Lower lobe of right lung (tissue), 2 donors: ENCODE measurements at places on chromosomes 4 and X. TPM values are rescaled to one million over a fixed set of nuclear protein-coding genes. Genes with fewer than 3 reads are reported as not detected.

- H3K27me3 ChIP-seq = no peaks in the 10 kb centered on the region
- H3K4me3 ChIP-seq = no peak overlapping the region
- no peaks in the 10 kb centered on the region for H3K4me1 ChIP-seq
- H3K36me3 ChIP-seq = no peaks in the 10 kb centered on the region
- no peak overlapping the region for H3K27ac ChIP-seq
These were observed 205.0 kb upstream of the PDE5A start for GRCh38 chr4:119833611-119834010.

The MUC7 gene
- total RNA-seq = not detected

GRCh38 chrX:36986231-36986630 lies 21.9 kb upstream of the FAM47C start:
- no peak overlapping the region for H3K27ac ChIP-seq
- H3K36me3 ChIP-seq = no peaks in the 10 kb centered on the region
- H3K4me3 ChIP-seq = peak overlapping the region; percentile 33

GRCh38 chrX:17842769-17843525 lies 18.2 kb downstream of the RAI2 start:
- no peak overlapping the region for H3K27ac ChIP-seq
- H3K4me3 ChIP-seq = no peak overlapping the region
- no peaks in the 10 kb centered on the region for H3K36me3 ChIP-seq
- no peak for DNase-seq
- peaks cover 24% of the 10 kb centered on the region for H3K4me1 ChIP-seq

GRCh38 chrX:153687121-153688039 lies at the start of gene SLC6A8:
Gene SLC6A8, plus strand, starts transcription at chrX:153687926. Its CDS starts 649 bp downstream, at chrX:153688575.
- no peak within 1 kb of the TSS for H3K27ac ChIP-seq
- no peaks in the 10 kb centered on the region for H3K4me1 ChIP-seq
- peak within 1 kb of the TSS; percentile 30 for H3K4me3 ChIP-seq
- DNase-seq = peak; percentile 65
- H3K36me3 ChIP-seq = no peaks in the 10 kb centered on the region

The NSUN7 gene
- 9.2 TPM for total RNA-seq

The PDZD4 gene
- 8.5 TPM for total RNA-seq

- no peaks in the 10 kb centered on the region for H3K27me3 ChIP-seq
- H3K4me3 ChIP-seq = no peak overlapping the region
- H3K27ac ChIP-seq = peak overlapping the region; percentile 64
- peaks cover 28% of the 10 kb centered on the region for H3K4me1 ChIP-seq
These were observed 21.4 kb downstream of the REELD1 start for GRCh38 chr4:146235654-146236177.

DNA sequence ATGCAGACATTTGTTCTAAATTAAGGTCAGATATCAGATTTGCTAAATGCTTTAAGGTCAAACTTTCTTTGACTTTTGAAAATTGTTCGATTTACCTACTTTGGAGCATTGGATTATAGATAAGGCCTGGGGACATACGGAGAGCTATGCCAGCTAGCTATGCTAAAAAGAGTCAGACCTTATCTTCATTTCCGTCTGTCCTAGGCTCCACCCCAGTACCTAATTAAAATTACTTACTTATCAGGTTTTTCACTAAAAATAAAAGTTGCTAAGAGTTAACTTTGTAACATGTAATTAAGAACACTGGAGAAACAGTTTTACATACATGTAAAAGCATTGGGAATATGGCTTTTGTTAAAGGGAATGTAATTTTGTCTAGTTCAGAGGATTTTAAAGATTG lies 7.1 kb upstream of the TMEM35A start:
- no peak overlapping the region for H3K27ac ChIP-seq
- no peak for DNase-seq
- no peak overlapping the region for H3K4me3 ChIP-seq
- no peaks in the 10 kb centered on the region for H3K4me1 ChIP-seq
- no peaks in the 10 kb centered on the region for H3K36me3 ChIP-seq
- H3K27me3 ChIP-seq = no peaks in the 10 kb centered on the region

DNA sequence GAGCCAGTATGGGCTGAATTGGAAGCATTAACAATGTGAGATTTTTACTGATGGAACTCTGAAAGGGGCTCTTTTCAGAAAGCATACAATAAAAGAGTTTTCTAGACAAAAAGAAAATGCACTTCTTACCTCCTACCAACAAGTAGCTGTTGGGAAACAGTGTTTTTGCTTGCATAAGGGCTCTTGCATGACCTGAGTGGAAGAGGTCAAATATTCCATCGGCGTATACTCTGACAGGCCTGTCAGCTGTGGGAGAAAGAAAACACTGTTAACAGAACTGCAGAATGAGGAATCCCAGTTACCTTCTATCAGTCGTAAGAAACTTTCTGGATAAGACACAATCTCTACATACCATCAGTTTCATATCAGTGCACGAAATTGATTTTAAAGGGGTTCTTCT lies 39.5 kb downstream of the PCYT1B start:
- DNase-seq = no peak
- no peaks in the 10 kb centered on the region for H3K27me3 ChIP-seq
- H3K27ac ChIP-seq = no peak overlapping the region
- H3K4me3 ChIP-seq = no peak overlapping the region
- no peaks in the 10 kb centered on the region for H3K4me1 ChIP-seq
- no peaks in the 10 kb centered on the region for H3K36me3 ChIP-seq

- H3K4me3 ChIP-seq = no peak overlapping the region
- no peak overlapping the region for H3K27ac ChIP-seq
- no peaks in the 10 kb centered on the region for H3K27me3 ChIP-seq
- peaks cover 4% of the 10 kb centered on the region for H3K36me3 ChIP-seq
- no peak for DNase-seq
These were observed 19.5 kb downstream of the EFNB1 start for GRCh38 chrX:68848189-68848940.

The LONRF3 gene
- total RNA-seq = 27.6 TPM

- no peaks in the 10 kb centered on the region for H3K27me3 ChIP-seq
- no peaks in the 10 kb centered on the region for H3K36me3 ChIP-seq
- no peaks in the 10 kb centered on the region for H3K4me1 ChIP-seq
- H3K4me3 ChIP-seq = no peak overlapping the region
These were observed 7.4 kb downstream of the PSAPL1 start for GRCh38 chr4:7427361-7427760.

DNA sequence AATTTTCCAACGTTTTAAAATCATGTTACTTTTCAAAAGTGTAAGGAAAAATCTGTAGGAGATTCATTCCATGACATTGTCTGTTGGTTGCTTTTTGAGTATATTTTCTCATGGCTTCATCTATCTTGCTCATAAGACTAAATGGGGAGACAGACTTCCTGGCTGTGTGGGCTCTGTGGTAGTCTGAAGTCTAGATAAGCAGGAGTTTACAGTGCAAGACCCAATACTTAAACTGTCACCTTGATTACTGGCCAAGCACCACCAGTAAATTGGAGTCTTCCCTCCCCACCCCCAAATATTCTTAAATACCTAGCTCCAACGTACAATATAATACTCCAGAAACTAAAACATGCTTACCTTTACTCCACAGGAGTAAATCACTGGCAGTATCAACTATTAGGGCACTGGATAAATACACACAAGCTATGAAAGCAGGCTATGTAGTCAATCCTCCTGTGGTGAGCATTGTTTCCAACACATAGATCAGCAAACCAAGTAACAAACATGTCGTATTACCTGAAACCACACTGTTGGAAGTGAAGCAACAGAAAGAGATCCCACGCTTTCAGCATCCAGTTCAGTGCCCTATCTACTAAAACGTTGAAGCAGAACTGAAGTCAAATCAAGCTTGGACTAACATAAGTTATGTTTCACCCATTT lies 6.2 kb downstream of the HNRNPD start:
- H3K27ac ChIP-seq = no peak overlapping the region
- no peaks in the 10 kb centered on the region for H3K27me3 ChIP-seq
- DNase-seq = no peak
- no peak overlapping the region for H3K4me3 ChIP-seq
- H3K36me3 ChIP-seq = peaks cover 36% of the 10 kb centered on the region
- H3K4me1 ChIP-seq = peaks cover 93% of the 10 kb centered on the region

The ATP8A1 gene
- 84.7 TPM for total RNA-seq

GRCh38 chr4:41169256-41169800 lies 45.0 kb downstream of the APBB2 start:
- H3K27ac ChIP-seq = no peak overlapping the region
- DNase-seq = no peak
- no peaks in the 10 kb centered on the region for H3K27me3 ChIP-seq
- H3K4me3 ChIP-seq = no peak overlapping the region
- H3K4me1 ChIP-seq = peaks cover 5% of the 10 kb centered on the region
- no peaks in the 10 kb centered on the region for H3K36me3 ChIP-seq

The SLC6A14 gene
- total RNA-seq = 45.4 TPM

The CLDN34 gene
- total RNA-seq = 0.50 TPM

The LDOC1 gene
- total RNA-seq = 15.2 TPM

The FAM9B gene
- total RNA-seq = 0.44 TPM

- no peaks in the 10 kb centered on the region for H3K36me3 ChIP-seq
- H3K4me3 ChIP-seq = no peak overlapping the region
- no peak overlapping the region for H3K27ac ChIP-seq
- H3K4me1 ChIP-seq = no peaks in the 10 kb centered on the region
These were observed 58.2 kb downstream of the DCLK2 start for GRCh38 chr4:150136481-150136880.

The RBMX2 gene
- 17.9 TPM for total RNA-seq

The LRBA gene
- 46.2 TPM for total RNA-seq

DNA sequence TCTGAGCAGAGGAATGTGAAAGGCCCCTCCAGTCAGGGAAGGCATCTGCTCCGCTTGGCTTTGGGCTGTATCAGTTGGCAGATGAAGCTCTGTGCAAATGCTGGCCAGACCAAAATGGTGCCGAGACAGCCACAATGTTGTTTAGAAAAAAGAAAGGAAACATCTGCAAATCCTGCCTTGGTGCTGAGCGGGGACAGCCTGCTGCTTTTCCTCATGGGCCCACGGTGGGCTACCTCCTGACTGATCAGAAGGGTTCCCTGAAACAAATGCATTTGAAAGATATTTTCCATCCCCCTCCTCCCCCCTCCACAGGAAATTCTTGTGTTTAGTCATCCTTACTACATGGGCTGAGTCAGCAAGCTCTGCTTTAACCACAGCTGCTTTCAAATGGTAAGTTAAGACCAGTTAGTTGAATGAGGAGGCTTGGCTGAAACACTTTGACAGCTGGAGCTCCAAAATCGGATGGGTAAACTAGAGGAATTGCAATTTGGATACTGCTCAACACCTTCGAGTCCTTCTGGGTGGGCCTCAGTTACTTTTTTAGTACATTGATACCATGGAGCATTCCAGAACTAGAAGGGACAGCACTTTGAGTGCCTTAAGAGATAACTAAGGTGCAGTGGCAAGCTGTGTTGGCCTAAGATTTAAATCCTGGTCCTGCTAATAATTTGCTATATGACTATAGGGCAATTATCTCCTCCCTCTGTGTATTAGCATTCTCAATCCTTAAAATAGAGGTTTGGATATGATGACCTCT lies 36.0 kb downstream of the PLAC1 start:
- DNase-seq = no peak
- peaks cover 12% of the 10 kb centered on the region for H3K4me1 ChIP-seq
- H3K27me3 ChIP-seq = no peaks in the 10 kb centered on the region
- H3K4me3 ChIP-seq = no peak overlapping the region
- no peaks in the 10 kb centered on the region for H3K36me3 ChIP-seq

GRCh38 chrX:48058621-48059295 lies 12.7 kb downstream of the ZNF630 start:
- H3K27me3 ChIP-seq = no peaks in the 10 kb centered on the region
- DNase-seq = no peak
- no peak overlapping the region for H3K4me3 ChIP-seq
- no peak overlapping the region for H3K27ac ChIP-seq

The NEXMIF gene
- total RNA-seq = 0.74 TPM

The CFP gene
- total RNA-seq = 24.8 TPM

DNA sequence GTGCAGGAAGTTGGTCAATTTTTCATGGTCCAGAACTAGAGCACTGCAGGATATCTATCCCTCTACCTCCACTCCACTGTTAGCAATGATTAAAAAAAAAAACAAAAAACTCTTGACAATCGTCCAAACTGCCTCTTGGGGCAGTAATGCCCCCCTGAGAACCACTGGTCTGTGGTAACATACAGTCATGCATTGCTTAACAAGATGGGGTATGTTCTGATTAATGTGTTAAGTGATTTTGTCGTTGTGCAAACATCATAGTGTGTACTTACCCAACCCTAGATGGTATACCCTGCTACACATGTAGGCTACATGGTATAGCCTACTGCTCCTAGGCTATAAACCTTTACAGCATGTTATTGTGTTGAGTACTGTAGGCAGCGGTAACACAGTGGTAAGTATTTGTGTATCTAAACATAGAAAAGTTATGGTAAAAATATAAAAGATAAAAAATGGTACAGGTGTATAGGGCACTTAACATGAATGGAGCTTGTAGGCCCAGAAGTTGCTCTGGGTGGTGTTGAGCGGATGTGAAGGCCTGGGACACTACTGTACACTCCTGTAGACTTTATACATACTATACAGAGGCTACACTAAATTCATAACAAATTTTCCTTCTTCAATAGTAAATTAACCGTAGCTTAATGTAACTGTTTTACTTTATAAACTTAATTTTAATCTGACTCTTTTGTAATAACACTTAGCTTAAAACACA lies 34.1 kb downstream of the ART3 start:
- H3K36me3 ChIP-seq = peaks cover 11% of the 10 kb centered on the region
- H3K27me3 ChIP-seq = no peaks in the 10 kb centered on the region
- DNase-seq = no peak
- no peak overlapping the region for H3K27ac ChIP-seq

DNA sequence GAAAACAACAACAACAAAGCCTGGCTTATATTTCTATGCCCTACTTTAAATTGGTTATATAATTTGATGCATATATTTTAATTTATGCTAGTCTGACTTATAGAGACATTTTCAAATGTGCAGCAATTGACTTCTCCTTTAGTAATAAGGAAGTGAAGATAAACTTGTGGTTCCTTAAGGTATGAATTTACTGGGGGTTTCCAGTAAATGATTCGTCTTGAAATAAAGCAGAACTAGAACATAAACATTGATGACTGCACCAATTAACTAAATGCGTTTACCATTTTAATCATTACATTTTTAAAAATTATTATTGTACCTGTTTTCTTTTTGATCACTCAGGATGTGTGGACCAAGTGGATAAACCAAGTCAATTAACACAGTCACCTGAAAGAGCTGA lies 99.6 kb upstream of the CCSER1 start:
- no peak for DNase-seq
- H3K27me3 ChIP-seq = no peaks in the 10 kb centered on the region
- no peaks in the 10 kb centered on the region for H3K4me1 ChIP-seq

GRCh38 chrX:72041176-72041575 lies 90.5 kb downstream of the RTL5 start:
- DNase-seq = no peak
- H3K27ac ChIP-seq = no peak overlapping the region

- H3K27me3 ChIP-seq = peaks cover 47% of the 10 kb centered on the region
- no peak within 1 kb of the TSS for H3K27ac ChIP-seq
- H3K4me3 ChIP-seq = peak within 1 kb of the TSS; percentile 18
- no peaks in the 10 kb centered on the region for H3K36me3 ChIP-seq
- DNase-seq = no peak
These were observed at the start of gene GRID2 for GRCh38 chr4:92303621-92304027. Gene GRID2, plus strand, starts transcription at chr4:92303966.

GRCh38 chr4:156193106-156193505 lies 239.4 kb upstream of the CTSO start:
- no peak overlapping the region for H3K4me3 ChIP-seq
- no peak for DNase-seq
- H3K4me1 ChIP-seq = no peaks in the 10 kb centered on the region
- H3K27me3 ChIP-seq = no peaks in the 10 kb centered on the region
- H3K27ac ChIP-seq = no peak overlapping the region

GRCh38 chr4:118680808-118681207 lies 4.4 kb upstream of the METTL14 start:
- H3K4me3 ChIP-seq = no peak overlapping the region
- H3K36me3 ChIP-seq = no peaks in the 10 kb centered on the region
- H3K4me1 ChIP-seq = no peaks in the 10 kb centered on the region
- no peak for DNase-seq
